ENCODE measurements at places on chromosomes 3 and 15. TPM values are rescaled to one million over a fixed set of nuclear protein-coding genes. Genes with fewer than 3 reads are reported as not detected.

The SRGAP3 gene
- total RNA-seq: 0.27 TPM

The RLBP1 gene
- total RNA-seq: not detected

The PLCH1 gene
- total RNA-seq: 0.03 TPM

The CLDN18 gene
- 0.08 TPM for total RNA-seq

- no peak for DNase-seq
Measured at GRCh38 chr3:134325061-134325705, 49.1 kb downstream of the AMOTL2 start.

GRCh38 chr3:121175083-121175482, 267.1 kb downstream of the STXBP5L start:
- no peak for DNase-seq

GRCh38 chr15:60062826-60063225, 58.7 kb downstream of the FOXB1 start:
- DNase-seq: no peak

DNA sequence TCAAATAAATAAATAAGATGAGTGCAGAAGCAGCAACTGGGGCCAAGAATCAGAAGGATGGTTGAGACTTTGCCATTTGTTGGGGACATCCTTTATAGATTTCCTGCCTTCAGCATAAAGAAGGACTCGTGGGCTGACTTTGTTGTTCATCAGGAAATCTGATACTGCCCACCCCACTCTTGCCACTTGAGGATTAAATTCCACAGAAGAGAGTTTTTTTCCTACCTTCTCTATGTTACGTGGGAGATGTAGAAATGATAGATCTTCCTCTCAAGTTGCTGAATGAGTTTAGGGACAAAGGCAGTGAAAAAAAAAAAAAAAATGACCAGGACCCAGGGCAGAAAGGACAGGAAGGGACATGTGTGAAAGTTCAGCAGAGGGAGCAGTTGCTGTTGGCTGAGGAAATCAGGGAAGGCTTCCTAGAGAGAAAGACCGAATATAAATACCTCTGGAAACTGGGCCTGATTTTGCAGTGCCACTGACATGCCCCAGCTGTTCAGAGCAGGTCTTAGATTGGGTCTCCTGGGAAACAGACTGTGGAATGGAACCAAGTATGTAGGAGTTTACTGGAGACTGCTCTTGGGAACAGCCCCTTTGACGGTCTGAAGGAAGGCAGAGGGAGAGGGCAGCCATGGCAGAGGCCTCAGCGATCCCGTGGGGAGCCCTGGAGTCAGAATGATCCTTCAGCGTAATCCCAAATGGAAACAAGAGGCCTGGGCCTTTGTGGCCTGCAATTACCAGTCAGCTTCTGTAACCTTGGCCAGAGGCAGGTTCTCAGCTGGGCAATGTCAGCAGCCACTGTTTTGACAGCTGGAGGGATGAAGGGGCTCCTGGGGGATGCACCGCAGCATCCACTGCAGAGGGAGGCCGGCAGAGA, 50.9 kb downstream of the C3orf20 start:
- DNase-seq: no peak

GRCh38 chr15:85689729-85690128, 105.0 kb downstream of the KLHL25 start:
- DNase-seq: peak; percentile 49

DNA sequence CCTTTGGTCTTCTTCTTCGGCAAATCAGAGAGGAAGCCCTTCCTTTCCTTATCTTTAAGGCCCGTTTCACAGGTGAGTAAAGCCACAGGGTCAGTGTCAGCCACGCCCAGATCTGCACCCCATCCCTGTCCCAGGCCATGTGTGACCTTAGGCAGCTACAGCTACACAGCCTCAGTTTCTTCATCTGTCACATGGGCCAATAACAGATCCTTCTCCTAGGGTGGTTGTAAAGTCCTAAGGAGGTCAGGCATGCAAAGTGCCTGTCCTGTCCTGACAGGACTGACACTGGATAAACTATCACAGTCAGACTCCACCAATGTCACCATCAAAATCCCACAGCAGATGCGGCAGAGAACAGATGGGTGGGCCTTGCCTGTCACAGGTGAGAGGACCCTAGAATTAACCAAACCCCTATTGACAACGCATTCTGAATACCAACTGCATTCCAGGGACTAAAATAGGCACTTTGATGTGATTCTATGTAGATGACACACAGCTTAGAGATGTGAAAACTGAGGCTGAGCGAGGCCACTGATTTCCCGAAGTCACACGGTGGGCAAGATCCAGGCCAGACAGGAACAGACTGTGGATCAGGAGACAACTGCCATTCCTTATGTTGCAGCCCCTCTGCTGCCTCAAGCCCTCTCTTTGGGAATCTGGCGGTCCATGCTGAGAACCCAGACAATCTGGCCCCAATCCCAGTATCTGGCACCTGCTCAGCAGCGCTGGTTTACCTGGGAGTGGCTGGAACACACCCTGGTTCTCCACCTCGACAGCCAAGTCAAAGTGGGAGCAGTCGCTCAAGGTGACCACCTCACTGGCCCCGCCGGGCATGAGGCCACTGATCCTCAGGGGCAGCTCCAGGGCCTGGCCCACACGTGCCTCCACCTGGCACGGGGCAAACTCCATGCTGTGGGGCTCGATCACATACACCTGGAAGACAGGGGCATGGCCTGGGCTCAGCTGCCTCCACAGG, 48.7 kb downstream of the NUP210 start:
- DNase-seq: no peak

GRCh38 chr3:3053974-3054373, 56.2 kb downstream of the IL5RA start:
- no peak for DNase-seq

GRCh38 chr15:34362047-34362773, 4.8 kb downstream of the LPCAT4 start:
- no peak for DNase-seq

GRCh38 chr3:134090031-134090430, 60.3 kb upstream of the SLCO2A1 start:
- no peak for DNase-seq

- DNase-seq: no peak
Measured at GRCh38 chr3:176514297-176514696, 683.0 kb downstream of the TBL1XR1 start.

DNA sequence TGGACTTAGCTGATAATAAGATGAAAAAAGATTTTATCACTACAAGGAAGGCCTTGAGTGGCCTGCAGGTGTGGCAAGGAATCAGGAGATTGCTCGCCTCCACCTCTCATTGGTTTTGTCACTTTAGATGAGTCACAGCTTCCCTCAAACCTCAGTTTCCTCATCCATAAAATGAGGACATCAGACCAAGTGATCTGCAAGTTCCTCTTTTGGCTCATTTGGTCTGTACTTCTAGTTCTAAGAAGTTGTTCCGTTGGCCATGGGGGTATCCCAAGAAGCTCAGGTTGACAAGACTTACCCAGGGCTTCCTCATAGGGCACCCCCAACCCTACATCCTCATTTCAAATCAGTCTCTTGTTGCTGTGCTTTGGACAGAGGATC, 254.1 kb downstream of the UACA start:
- no peak for DNase-seq

DNA sequence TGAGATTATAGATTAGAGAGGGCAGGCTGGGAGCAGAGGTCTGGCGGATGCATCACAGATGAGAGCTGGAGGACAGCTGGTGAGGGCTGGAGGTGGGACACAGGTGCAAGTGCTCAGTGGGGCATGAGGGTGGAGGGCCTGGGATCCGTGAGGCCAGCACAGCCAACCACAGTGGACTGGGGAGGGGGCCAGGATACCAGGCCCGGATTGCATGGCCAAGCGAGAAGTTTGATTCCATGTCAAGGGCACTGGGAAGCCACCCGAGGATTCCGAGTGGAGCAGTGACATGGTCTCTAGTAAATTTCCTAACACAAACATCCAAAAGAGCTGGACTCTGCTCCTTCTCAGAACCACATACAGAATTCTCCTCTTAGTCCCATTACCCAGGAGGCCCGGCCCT, 44.0 kb upstream of the SLC41A3 start:
- no peak for DNase-seq

- no peak for DNase-seq
Measured at GRCh38 chr3:189389346-189389745, 217.6 kb downstream of the TPRG1 start.

Data from activated T-cell treated with anti-CD3 and anti-CD28 coated beads, Interleukin-2, amount 50 U/mL, for 4 hours (primary cell).